ENCODE measurements at places on chromosomes 2 and 18.

DNA sequence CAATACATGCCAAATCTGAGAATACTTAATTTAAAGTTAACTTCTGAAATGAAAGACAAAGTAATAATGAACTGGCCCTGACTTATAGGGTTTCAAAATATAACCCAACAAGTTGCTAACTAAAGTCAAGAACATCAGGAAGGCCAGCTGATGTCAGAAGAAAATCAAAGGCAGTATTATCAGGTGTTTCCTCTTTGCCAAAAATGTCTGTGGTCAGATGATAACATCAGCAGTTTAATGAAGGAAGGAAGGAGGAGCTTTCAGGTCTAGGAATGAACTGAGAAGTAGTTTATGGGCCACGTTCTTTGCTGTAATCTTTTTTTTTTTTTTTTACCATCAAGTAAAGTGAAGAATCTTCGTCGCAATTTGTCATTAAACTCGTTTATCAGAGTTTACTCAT is 40.9 kb downstream of the CDH2 start:
- DNase-seq, result no peak

DNA sequence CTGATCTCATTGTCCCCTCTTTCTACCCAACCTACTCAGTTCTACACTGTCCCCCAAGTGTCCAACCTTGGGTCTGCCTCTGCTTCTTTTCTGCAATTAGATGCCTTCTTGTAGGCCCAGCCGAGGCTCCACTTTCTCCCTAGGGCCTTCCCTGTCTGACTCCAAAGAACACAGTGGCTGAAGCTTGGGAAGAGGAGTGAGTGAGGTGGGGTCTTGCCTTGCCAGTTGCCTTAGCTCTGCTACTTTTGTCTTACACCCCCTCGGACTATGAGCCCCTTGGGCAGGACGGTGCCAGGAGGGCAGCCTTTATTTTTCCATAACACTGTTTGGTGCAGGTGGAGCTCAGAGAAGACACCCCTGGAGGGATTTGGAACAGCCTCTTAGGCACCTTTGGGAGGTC is 345.1 kb downstream of the CYP26B1 start:
- DNase-seq, result no peak

DNA sequence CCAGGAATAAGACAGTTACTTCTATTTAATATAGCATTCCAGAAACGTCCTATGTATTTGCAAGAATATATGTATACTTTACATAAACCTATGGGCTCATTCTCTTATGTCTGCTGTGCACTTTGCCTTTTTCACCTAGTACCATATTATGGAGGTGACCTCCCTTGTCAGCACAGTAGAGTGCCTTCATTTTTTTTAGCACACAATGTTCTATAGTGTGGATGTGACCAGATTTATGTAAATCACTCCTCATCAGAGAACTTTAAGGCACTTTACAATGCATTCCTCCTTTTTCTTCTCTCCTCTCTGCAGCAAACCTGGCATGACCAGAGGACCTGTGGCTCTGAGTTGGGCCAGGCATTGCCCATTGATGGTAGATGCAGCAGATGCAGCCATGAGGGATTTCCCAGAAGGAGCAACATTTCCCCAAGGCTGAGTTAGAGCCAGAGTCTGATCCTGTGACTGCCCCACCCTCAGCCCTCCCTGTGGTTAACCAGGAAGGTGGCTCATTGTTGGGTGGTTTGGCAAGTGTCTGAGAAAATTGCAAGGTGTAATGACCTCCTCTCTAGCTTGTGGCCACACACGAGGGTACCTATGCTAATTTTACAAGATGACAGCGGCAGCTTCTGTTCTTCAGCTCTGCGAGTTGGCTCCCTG is 76.5 kb upstream of the DLX2 start:
- no peak for DNase-seq

DNA sequence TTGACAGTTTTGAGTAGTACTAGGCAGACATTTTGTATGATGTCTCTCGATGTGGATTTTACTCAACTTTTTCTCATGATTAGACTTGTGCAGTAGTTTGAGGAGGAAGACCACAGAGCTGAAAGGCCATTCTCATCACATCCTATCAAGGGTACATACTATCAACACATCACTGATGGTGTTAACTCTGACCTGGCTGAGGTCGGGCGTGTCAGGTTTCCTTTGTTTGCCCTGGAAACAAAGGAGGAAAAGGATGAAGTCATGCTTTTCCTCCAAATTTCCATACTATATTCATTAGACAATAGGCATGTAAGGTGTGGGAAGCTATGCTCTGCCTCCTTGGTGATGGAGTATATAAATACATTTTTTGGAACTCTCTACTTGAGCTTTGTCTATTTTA is 211.1 kb downstream of the DSEL start:
- no peak for DNase-seq

- DNase-seq, result no peak
Observed at GRCh38 chr2:143121079-143121478, 8.1 kb upstream of the ARHGAP15 start.

GRCh38 chr18:36695806-36696205 is 133.0 kb downstream of the TPGS2 start:
- no peak for DNase-seq

- DNase-seq, result no peak
Observed at GRCh38 chr2:227534714-227535113, 62.8 kb downstream of the AGFG1 start.

DNA sequence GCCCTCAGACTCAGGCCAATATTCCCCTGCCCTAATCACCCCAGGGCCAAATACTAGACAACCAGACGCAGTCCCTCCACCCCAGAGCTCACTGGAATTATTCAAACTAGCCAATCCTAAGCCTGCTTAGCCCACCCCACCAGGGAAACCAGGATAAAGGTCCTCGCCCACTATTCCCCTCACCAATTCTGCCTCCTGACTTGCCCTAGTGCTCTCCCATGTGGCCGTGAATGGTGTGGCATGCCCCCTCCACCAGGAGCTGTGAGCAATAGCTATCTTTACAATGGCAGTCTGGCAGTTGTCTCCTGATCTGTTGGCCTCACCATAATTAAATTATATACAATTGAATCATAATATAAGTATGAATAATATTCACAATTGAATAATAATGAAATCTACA is 42.3 kb downstream of the FAM124B start:
- DNase-seq, result peak; percentile 22

All from choroid plexus epithelial cell (primary cell).